Mesendoderm (in vitro differentiated cells): ENCODE measurements at places on chromosomes 4 and X.
A peak's percentile ranks its signal among the peaks of the same experiment; 100 is the strongest.

DNA sequence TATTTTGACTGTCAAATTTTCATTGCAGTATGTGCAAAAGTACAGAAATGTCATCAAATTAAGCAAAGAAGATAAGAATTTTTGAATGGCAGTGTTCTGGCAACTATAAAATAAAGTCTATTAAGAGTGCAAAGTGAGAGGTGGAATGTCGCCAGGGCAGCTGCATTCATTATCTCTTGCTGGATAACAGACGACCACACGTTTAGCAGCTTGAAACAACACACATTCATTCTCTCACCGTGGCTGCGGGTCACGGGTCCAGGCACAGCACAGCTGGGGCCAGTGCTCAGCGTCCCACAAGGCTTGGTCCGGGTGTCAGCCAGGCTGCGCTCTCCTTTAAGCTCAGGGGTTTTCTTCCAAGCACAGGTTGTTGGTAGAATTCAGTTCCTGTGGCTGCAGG is 113.9 kb downstream of the GPR143 start:
- no peak for DNase-seq

DNA sequence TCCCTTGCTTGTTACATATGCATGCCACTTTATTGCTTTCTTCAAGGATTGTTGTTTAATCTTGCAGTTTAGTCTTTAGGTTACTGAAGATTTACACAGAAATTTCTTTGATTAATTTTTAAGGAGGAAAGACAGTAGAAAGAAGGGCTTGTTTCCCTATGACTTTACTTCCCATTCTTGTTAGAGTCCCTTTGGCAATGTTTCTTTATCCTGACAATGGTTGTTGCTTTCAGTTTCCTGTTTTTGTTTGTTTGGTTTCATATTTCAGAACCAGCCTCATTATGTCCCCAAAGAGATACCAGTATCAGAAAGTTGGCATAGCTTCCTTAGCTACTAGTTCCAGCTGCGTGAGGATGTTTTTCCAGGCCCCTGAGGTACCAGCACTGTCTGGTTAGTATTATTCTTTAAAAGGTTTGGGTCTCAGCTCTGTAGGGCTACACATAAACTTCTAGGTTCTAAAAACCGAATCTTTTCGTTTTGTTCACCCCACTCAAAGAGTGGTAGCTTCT is 61.3 kb upstream of the UNC5C start:
- no peak for DNase-seq

- no peak for DNase-seq
Measured at GRCh38 chrX:49203536-49203935, 3.5 kb upstream of the SYP start.

GRCh38 chrX:10152086-10152485 is 4.7 kb upstream of the CLCN4 start:
- DNase-seq: no peak

GRCh38 chrX:150525061-150525919 is 43.1 kb upstream of the MTM1 start:
- no peak for DNase-seq

DNA sequence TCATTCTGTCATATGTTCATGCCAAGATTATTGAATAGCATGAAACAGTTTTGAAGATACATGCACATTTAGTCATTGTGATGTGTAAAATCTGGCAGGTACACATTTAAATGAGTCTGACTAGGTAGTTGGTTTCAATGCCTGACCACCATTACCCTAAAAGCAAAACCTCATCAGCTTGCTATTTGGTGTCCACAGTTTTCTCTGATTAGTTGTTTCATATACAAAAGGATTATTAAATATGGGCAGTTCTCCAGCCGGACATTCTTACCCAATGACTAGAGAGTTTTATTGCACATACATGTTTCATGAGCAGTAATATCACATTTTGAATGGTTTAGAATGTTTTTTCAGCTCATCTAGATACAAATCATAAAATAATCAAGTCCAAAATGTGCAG is 23.7 kb downstream of the DCHS2 start:
- no peak for DNase-seq

GRCh38 chr4:112361181-112361791 is 64.1 kb downstream of the ALPK1 start:
- peak; percentile 95 for DNase-seq

DNA sequence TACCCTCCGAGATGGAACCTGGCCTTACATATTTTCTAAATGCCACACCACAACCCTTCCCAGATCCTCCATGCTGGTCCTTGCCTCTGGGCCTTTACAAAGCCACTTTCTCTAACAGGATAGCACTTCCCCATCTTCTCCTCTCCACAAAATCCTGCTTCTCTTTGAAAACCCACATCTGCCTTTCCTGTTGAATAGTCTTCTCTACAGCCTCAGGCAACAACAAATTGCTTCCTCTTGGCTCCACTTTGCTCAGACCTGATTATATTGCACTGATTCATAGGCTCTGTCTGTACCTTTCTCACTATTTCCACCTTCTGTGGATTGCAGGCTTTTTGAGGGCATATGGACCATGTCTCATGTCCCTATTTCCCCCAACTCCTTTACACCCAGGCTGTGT is 203.7 kb upstream of the MBNL3 start:
- DNase-seq: no peak

- no peak for DNase-seq
Measured at GRCh38 chrX:44143061-44143602, 169.9 kb upstream of the NDP start.

DNA sequence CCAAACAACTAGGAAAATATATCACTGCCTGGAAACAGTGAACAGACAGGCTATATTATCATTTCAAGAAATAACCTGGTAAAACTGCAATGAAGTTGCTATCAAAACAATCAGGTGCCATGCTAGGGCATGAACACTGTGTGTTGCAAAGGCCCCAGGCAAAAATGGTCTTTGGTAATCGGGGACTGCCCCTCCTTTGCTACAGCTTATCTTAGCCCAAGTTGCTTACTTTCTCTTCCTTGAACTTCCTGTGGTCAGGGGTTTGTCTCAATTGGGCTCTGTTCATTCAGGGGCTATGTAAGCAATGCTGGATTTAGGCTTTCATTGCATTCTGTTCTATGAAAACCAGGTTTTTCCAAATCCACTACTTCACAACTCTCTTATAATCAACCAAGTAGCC is 30.4 kb downstream of the SCML1 start:
- no peak for DNase-seq

DNA sequence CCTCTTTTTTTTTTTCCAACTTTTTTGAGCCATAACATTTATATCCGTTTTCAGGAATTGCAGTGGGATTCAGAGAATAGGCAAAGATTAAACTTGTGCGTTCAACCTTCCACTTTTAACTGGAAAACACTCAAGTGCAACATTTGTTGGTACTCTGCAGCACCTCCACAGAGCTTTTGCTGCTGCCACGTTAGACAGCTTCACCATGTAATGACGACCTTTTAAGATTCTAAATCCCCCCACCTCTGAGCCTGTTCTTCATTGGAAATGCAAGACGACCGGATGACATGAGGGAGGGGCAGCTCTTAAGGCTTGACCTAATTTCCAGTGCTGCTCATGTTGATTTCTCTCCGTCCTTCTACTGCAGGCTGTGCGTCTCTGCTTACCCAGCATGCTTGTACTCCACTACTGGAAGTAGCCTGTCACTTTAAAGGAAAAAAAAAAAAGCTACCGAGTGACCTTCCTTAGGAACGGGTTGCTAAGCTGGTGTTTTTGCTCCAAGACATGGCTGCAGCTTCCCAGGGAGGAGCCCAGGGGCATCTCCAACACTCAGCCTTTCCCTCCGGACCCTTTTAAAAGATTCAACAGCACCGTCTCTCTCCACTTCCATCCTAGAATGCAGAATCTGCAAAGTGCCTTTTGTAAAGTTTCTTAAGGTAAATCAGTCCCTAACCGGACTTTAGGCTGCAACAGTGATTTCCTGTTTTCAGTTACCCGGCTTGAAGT is at the start of gene CC2D2A:
CC2D2A (plus strand) TSS at position 481 of the 726 bp plus-strand sequence. CDS start 6,051 bp downstream, outside the sequence.
- DNase-seq: peak; percentile 87

DNA sequence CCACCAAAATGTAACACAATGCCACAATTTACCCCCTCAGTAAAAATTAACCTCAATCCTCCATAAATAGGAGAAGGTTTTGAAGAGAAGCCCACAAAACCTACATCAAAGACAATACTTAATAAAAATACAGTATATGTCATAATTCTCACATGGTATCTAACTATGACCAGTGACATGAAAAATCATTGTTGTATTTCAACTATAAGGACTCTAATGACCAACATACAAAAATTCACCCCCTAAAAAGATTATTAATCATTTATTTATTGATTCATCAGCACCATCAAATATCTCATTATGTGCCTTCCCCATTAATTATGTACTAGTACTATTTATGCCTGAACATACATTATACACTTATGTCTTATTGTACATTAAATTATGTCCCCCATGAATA is 77.1 kb upstream of the ZMAT1 start:
- DNase-seq: no peak

- no peak for DNase-seq
Measured at GRCh38 chr4:39526765-39527295, 409 bp downstream of the UGDH start.

DNA sequence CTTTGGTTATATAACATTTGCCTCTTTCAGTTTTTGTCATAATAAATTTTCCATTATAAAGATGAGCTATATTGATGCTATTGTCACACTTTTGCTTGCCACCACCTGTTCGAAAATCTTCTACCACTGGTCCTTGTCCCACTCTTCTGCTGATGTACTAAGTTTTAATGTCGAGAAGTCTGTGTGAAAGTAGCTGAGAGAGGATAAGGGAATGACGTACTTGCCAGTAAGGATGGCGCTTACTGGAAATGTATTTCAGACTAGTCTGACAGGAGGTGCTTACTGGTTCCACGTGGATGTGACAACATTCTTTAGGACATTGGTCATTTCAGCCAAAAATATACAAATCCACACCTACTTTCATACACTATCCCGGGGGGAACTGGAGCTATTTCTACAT is 132.7 kb upstream of the NR3C2 start:
- DNase-seq: no peak
